Occipital lobe (tissue), 3 donors: ENCODE measurements at places on chromosomes 7 and 10. TPM values are rescaled to one million over a fixed set of nuclear protein-coding genes. Genes with fewer than 3 reads are reported as not detected.

DNA sequence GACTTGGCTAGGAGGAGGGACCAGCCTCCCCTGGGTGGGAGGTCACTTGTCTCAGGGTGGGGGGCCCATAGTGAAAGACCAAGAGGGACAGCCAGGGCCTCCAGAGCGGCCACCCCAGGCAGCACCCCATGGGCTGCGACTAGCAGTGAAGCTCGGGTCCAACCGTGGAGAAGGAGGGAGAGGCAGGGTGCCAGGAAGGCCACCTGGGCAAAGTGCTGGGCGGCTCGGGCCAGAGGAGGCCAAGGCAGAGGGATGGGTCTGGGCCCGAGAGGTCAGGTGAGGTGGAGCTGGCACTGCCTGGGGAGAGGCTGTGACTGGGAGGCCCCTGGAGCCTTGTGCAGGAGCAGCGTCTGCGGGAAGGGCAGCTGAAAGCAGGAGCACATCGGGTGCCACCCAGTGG lies 41.8 kb downstream of the CLRN3 start:
- DNase-seq: no peak

- no peak for DNase-seq
Measured at GRCh38 chr7:94022550-94022949, 18.4 kb upstream of the BET1 start.

GRCh38 chr7:52720856-52721255 lies 314.6 kb upstream of the POM121L12 start:
- no peak for DNase-seq

GRCh38 chr7:4964506-4964905 lies 5.5 kb upstream of the MMD2 start:
- DNase-seq: no peak

DNA sequence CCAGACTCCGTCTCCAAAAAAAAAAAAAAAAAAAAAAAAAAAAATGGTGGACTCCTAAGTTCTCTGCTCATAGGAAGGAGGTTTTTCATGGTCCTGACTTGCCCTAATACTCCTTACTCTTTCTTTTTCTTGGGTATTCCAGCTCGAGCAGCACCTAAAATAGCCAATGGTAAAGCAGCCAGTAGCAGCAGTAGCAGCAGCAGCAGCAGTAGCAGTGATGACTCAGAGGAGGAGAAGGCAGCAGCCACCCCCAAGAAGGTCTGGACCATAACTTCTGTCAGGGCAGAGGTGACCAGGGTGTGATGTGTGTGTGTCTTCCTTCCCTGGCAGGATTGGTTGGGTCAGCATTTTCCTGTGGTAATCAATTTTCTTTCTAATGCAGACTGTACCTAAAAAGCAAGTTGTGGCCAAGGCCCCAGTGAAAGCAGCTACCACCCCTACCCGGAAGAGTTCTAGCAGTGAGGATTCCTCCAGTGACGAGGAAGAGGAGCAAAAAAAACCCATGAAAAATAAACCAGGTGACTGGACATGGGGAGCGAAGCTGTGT lies 6.9 kb downstream of the NOLC1 start:
- DNase-seq: no peak

GRCh38 chr7:17988141-17988540 lies 39.5 kb downstream of the PRPS1L1 start:
- no peak for DNase-seq

- peak; percentile 64 for DNase-seq
Measured at GRCh38 chr7:98617051-98617959, at the start of gene NPTX2. TSS of gene NPTX2 (plus strand) at chr7:98617285. CDS start at chr7:98617462, 177 bp downstream.

- DNase-seq: no peak
Measured at GRCh38 chr7:13032576-13032975, 345.1 kb downstream of the ARL4A start.

GRCh38 chr7:11957956-11958355 lies 126.0 kb upstream of the THSD7A start:
- DNase-seq: no peak

DNA sequence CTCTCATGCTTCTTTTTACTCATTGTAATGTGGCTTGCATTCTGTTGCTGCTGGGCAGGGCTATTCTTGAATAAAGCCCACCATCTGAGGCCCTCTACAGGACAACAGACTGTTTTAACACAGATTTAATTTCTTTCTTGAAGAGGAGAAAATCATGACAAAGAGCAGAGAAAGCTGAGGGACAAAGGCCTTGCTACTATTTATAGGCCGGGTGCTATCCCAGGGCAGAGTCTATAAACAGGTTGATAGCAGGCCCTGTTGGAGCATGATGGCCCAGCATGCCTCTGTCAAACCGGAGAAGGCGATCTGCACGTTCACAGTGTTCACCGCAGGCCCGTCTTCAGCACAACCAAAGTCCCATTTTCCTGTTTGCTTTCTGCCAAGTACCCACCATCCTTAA lies 3.0 kb downstream of the VIPR2 start:
- no peak for DNase-seq

RBM48 gene
- total RNA-seq: 25.3 TPM

SLC18A3 gene
- total RNA-seq: not detected

SLC26A3 gene
- total RNA-seq: not detected

EFCAB10 gene
- total RNA-seq: 3.3 TPM

CHRM2 gene
- total RNA-seq: 9.4 TPM

TDRD1 gene
- total RNA-seq: under 0.01 TPM
